Testis (tissue), 5 donors: ENCODE measurements at places on chromosomes 5 and 9.

GRCh38 chr5:65043843-65044359 is 275.2 kb downstream of the CWC27 start:
- no peaks in the 10 kb centered on the region for H3K36me3 ChIP-seq
- no peak for DNase-seq
- H3K27me3 ChIP-seq, result no peaks in the 10 kb centered on the region
- H3K4me1 ChIP-seq, result no peaks in the 10 kb centered on the region
- H3K27ac ChIP-seq, result no peak overlapping the region

DNA sequence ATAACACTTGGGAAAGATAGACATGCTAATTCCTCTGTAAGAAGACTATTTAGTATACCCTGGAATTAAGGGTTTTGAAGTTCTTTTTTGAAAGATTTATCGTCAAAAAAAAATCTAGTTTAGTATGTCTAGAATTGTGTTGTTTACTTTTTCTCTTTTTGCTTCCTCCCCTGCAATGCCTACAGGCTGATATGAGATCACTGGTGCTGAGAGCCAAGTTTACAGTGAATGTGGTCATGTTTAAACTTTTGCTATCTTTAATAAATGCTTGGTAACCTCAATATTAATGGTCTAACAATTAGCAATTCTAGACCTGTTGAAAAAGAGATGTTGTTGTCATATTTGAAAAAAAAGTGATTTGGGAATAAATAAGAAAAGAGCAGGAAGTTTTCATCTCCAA is 86.1 kb downstream of the CWC27 start:
- H3K27ac ChIP-seq, result no peak overlapping the region
- no peaks in the 10 kb centered on the region for H3K4me1 ChIP-seq
- H3K4me3 ChIP-seq, result no peak overlapping the region
- H3K36me3 ChIP-seq, result no peaks in the 10 kb centered on the region

- H3K4me3 ChIP-seq, result no peak overlapping the region
- no peaks in the 10 kb centered on the region for H3K27me3 ChIP-seq
- H3K36me3 ChIP-seq, result no peaks in the 10 kb centered on the region
- H3K4me1 ChIP-seq, result no peaks in the 10 kb centered on the region
- no peak for DNase-seq
Observed at GRCh38 chr5:149186506-149186905, 45.2 kb downstream of the ABLIM3 start.

- no peaks in the 10 kb centered on the region for H3K36me3 ChIP-seq
- peak; percentile 53 for DNase-seq
- no peaks in the 10 kb centered on the region for H3K27me3 ChIP-seq
- H3K4me1 ChIP-seq, result no peaks in the 10 kb centered on the region
- no peak overlapping the region for H3K27ac ChIP-seq
Observed at GRCh38 chr9:26326563-26326962, 566.0 kb downstream of the CAAP1 start.

DNA sequence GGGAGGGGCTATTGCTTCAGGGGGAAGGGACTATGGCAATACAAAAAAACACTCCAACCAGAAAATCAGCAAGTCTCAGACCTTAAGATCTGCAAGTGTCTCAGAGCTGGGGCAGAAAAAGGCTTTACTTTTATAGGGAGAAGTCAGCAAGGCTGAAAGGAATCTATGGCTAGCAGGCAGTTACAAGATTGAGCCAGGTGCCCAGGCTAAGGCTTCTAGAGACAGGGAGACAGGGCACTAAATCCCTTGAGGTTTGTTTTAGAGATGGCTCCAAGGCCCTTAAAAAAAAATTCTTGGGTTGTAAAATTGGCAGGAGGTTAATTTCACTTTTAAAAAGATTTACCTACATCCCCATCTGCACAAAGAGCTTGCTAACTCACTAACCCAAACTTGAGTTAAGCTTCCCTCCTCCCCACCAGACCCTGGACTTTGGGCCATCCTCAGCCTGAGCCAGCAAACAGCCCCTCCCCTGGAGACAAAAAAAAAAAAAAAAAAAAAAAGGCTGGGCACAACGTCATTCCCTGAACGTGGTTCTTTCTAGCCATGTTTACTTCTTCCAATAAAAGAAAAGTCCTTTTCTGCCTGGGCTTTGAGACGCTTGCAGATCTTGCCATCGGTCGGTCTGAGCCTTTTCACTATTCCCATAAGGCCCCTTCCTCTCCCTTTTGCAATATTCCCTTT is 17.9 kb downstream of the NIPAL4 start:
- no peaks in the 10 kb centered on the region for H3K27me3 ChIP-seq
- H3K4me3 ChIP-seq, result no peak overlapping the region
- no peaks in the 10 kb centered on the region for H3K4me1 ChIP-seq
- H3K36me3 ChIP-seq, result no peaks in the 10 kb centered on the region

DNA sequence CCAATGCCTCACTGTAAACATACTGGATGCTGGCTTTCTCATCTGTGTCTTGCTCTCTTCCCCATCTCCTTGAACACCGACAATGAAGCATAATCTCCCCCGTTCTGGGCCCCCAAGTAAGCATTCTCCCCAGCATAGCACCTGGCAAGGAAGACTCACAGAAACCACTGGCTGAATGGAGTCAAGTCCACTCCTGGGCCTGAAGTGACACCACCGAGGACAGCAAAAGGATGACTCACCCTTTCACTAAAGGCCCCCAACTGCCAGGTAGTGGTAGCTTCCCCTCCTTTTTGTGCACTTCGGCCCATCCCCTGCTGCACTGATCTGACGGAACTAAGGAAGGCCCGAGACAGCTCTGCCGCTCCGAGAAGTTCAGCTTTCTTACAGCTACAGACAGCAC is 9.4 kb downstream of the VDAC1 start:
- no peaks in the 10 kb centered on the region for H3K27me3 ChIP-seq
- no peak overlapping the region for H3K27ac ChIP-seq
- peaks cover 56% of the 10 kb centered on the region for H3K4me1 ChIP-seq
- H3K36me3 ChIP-seq, result no peaks in the 10 kb centered on the region
- no peak for DNase-seq

- H3K4me3 ChIP-seq, result no peak overlapping the region
- no peak overlapping the region for H3K27ac ChIP-seq
Observed at GRCh38 chr5:143449772-143450171, 46.3 kb upstream of the NR3C1 start.

GRCh38 chr9:130414081-130414731 is 30.6 kb upstream of the ASS1 start:
- no peak overlapping the region for H3K4me3 ChIP-seq
- H3K36me3 ChIP-seq, result no peaks in the 10 kb centered on the region
- DNase-seq, result no peak
- H3K27me3 ChIP-seq, result no peaks in the 10 kb centered on the region

GRCh38 chr5:103617090-103617489 is 54.5 kb upstream of the NUDT12 start:
- H3K36me3 ChIP-seq, result no peaks in the 10 kb centered on the region
- no peaks in the 10 kb centered on the region for H3K4me1 ChIP-seq
- DNase-seq, result no peak
- no peak overlapping the region for H3K27ac ChIP-seq
- H3K4me3 ChIP-seq, result no peak overlapping the region
- no peaks in the 10 kb centered on the region for H3K27me3 ChIP-seq

DNA sequence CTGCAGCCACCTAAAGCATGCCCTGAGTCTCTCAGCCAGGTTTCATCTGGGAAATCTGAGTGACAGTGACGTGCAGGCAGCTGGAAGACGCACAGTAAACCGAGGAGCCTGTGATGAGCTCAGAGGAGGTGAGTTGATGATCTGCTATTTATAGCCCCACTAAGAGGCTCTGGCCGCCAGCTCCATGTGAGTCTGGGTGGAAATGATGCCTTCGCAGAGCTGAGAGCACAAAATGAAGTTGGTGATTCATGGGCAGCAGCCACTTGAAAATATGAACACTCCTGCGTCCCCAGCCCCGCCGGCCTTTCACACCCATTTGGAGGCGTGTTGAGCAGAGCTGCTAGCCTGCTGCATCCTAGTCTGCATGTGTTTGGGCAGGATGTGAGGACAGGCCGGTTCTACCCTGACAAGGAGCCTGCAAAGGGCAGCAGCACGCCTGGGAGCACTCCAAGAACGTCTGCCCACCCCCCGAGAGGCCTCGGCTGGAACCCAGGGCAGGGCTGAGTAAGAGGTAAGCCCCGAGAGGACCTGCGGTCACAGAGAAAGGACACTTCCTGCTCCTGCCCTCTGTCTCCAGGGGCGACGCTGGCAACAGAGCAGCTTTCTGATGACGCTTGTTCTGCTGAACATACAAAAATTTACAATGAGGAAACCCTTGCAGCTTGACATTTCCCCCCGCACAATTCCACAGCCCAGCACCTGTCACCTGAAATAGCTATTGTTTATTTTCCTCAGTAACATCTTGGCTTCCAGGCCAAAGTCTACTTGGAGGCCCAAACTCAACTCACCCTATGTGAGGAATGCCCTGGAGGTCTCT is 25.1 kb upstream of the CDKN2AIPNL start:
- peak; percentile 31 for DNase-seq
- no peak overlapping the region for H3K4me3 ChIP-seq
- H3K27me3 ChIP-seq, result no peaks in the 10 kb centered on the region
- no peaks in the 10 kb centered on the region for H3K36me3 ChIP-seq
